CD4-positive, alpha-beta T cell treated with Interleukin-17A for 1 hour (primary cell): ENCODE measurements at places on chromosomes 2 and 18.

- DNase-seq = no peak
Measured at GRCh38 chr2:56008661-56009431, 85.3 kb upstream of the EFEMP1 start.

GRCh38 chr18:6960124-6960523 is 157.5 kb downstream of the LAMA1 start:
- DNase-seq = no peak

GRCh38 chr18:37285825-37286224 is 279.8 kb downstream of the CELF4 start:
- no peak for DNase-seq

DNA sequence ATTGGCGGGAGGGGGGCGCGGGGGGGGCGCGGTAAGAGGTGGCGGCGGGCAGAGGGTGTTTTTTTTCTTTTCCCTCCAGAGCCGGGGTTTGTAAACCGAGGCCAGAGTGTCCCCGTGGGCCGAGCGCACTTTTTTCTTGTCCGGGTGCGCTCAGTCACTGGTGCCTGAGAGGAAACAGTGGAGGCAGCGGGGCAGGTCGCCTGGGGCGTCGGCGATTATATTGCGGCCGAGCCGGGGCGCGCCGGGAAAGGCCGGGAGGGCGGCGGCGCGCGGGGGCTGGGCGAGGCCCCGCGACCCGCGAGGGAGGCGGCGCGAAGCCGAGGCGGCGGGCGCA is 275 bp downstream of the HOXD8 start:
- DNase-seq = no peak

GRCh38 chr2:156592809-156593593 is 156.8 kb downstream of the GPD2 start:
- DNase-seq = no peak

DNA sequence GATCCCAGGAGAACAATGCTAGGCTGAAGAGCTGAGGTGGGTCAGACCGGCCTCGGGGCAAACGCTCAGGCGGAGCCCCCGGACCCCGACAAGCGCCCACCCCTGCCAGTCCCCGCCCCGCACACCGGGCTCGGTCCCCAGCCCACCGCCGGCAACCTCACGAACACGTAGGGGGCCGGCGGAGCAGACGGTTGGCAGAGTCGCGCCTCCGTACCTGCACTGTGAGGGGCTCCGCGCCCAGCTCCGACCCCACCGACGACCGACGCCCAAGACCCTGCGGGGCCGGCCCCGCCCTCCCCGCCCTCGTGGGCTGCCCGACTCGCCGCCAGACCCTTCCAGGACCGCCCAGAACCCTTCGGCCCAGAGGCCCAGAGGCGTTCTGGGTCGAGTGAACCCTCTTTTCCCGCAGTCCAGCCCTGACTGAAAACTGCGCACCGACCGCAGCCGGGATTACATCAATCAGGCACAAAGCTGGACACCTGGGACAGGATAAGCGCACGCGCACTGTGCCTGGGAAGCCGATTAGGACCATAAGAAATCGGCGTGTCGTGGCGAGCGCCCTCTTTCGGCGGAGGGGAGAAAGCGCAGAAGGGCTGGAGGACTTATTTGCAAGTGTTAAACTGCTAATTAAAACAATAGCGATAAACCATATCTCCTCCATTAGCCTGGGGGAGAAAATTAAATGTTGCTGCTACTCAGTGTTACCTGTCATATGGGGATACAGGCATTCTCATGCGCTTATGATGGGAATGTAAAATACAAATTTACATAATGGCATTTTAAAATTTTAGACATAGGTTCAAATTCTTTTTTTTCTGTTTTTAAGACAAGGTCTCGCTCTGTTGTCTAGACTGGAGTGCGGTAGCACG is 11.7 kb upstream of the DCTN1 start:
- peak; percentile 96 for DNase-seq

GRCh38 chr2:134312482-134312881 is 58.6 kb downstream of the MGAT5 start:
- no peak for DNase-seq

GRCh38 chr2:191144217-191144616 is 6.6 kb downstream of the STAT4 start:
- DNase-seq = no peak

DNA sequence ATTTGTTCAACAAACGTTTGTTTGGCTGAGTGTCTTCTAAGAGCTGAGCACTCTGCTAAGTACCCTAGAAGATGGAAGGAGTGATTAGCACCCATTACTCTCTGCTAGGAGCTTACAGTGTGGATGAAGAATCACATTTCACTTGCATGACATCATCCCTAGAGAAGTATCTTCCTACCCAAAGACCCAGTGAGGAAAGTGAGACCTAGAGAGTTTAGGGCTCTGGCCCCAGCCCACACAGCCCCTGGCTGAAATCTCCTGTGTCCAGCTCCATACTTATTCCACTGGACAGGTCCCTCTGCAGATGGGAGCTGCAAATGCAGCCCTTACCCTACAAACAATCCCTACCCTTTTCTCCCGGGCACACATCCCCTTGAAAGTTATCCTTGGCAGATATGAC is 26.8 kb upstream of the EPAS1 start:
- no peak for DNase-seq
